GM18507 (cell line): ENCODE measurements at places on chromosomes 3 and 15.

- no peak for DNase-seq
Observed at GRCh38 chr15:36643551-36643950, 64.1 kb downstream of the CDIN1 start.

GRCh38 chr15:56042982-56043980 is 49.9 kb upstream of the NEDD4 start:
- no peak for DNase-seq

DNA sequence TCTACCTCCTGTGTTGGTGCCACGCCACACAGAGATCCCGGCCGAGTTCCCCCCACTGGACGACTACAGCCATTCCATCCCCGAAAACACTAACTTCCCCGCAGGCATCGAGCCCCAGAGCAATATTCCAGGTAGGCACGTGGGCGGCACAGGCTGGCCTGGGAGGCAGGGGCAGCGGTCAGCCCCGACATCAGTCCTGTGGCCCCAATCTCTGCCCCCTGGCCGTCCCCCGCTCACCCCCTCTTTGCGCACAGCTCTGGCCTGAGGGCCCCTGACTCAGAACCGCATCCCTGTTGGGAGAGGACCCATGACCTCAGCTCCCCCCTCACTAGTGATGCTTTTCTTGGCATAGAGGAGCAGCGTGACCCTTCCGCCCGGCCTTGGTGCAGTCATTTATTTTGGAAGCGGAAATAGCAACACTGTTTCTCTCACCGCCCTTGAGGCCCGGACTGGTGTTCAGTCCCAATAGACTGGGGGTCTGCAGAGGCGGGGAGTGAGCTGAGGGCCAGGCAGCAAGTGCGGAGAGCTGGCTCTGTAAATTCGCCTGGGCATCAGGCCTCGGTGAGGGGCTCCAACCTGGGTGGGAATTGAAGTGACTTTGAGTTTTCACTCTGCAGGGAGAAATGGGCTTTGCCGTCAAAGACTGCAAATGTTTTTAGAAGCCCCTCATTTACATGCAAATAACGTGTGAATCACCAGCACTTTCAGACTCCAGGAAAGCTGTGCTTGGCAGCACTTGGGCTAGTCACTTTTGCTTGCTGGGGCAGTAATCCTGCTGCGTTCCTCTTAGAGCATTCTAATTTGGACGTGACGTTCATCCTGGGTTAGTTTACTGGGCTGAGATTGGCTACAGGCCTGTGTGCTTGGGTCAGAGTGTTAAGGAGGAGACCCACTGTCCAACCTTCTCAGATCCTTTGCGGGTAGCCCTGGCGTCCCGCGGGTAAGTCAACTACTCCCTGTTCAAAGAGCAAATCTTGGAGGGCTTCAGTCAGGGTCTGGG is 88.9 kb downstream of the AAGAB start:
- no peak for DNase-seq

DNA sequence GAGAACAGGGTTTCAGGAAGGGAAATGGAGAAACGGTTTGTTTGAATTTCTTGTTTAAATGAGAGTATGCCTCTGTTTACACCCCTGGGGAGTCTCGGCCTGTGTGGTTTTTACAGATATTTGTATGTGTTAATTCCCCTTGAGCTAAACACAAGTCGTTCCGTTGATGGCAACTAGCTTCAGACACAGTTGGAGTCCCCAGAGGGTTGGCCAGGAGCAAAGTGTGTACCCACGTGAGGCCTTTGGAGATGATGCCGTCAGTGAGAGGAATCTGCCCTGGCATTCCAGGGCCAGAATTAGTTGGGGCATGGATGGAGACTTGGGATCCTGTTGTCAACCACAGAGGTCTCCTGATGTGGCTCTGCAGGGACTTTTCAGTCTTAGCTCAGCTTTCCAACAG is 44.0 kb downstream of the CEMIP start:
- DNase-seq, result no peak

GRCh38 chr3:23540600-23540999 is 265.2 kb upstream of the UBE2E1 start:
- DNase-seq, result no peak

DNA sequence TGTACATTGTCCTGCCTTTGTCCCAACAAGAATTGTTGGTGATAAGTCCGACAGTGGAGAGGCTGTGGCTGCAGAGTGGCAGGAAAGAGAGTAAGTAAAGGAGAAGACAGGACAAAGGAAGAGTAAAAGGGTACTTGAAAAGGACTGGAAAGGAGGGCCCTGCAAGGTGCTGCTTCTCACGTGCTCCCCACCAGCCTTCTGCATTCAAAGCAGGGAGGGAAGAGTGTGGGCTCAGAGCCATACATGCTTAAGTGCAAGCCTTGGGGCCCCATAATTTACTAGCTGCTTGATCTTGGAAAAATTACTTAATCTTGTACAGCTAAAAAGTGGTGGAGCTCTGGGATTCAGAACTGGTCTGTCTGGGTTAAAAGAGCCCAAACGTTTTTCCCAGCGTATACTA is 29.9 kb downstream of the MME start:
- DNase-seq, result no peak

- no peak for DNase-seq
Observed at GRCh38 chr3:120071259-120071658, 23.0 kb downstream of the GSK3B start.

DNA sequence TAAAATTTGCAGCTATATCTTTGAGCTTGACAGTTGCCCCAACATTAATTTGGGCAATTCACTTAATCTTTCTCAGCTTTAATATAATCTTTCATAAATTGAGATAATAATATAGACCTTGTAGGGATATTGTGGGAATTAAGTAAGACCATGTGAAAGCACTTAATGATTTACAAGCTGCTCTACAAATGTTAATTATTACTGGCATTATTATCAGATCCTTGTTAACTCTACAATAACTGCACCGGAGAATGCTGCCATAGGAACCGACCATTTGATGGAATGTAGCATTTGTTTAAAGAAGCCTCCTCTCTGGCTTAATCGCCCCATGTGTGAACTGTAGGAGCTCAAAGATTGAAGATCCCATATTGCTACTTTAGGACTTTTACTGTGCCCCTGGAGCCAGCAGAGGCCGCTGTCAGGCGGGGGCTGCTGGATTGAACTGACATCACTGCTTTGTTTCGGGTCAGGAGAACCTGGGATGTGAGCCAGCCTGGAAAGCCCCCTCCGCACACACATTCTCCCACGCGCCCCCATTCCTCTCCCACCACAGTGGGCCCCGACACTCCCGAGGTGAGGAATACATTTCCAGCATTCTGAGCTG is 154.2 kb upstream of the TNIK start:
- no peak for DNase-seq
